ENCODE measurements at places on chromosomes 4 and X. TPM values are rescaled to one million over a fixed set of nuclear protein-coding genes. Genes with fewer than 3 reads are reported as not detected.

GLUD2 gene
- total RNA-seq = 0.26 TPM

MAD2L1 gene
- 93.0 TPM for total RNA-seq

RNF128 gene
- 2.0 TPM for total RNA-seq

ETDB gene
- not detected for total RNA-seq

KLF8 gene
- 9.8 TPM for total RNA-seq

UNC5C gene
- 1.3 TPM for total RNA-seq

MAP9 gene
- 18.9 TPM for total RNA-seq

RPS3A gene
- 2,822 TPM for total RNA-seq

FAM50A gene
- total RNA-seq = 48.7 TPM

ATP5ME gene
- 375 TPM for total RNA-seq

- H3K4me1 ChIP-seq = no peaks in the 10 kb centered on the region
- H3K27ac ChIP-seq = no peak overlapping the region
- no peak overlapping the region for H3K4me3 ChIP-seq
- no peaks in the 10 kb centered on the region for H3K36me3 ChIP-seq
- no peak for DNase-seq
Measured at GRCh38 chr4:96744676-96745075, 904.8 kb downstream of the PDHA2 start.

DNA sequence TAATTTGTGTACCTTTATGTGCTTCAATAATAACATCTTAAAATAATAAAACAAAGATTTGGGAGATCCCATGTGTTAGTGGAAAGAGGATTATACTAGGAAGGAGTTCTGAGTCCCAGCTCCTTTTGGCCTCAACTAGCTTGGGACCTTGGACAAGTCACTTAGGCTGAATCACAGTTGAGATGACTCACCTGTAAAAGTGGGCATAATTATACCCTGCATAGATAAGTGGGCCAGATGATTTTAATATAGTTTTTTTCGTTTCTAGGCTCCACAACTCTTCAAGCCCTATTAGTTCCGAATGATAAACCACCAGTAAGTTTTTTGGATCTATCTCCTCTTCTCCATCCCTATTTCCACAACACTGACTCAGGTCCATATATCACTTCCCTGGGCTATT, 131.8 kb downstream of the ENOX2 start:
- no peak overlapping the region for H3K27ac ChIP-seq
- DNase-seq = no peak
- no peaks in the 10 kb centered on the region for H3K36me3 ChIP-seq
- H3K4me3 ChIP-seq = no peak overlapping the region

DNA sequence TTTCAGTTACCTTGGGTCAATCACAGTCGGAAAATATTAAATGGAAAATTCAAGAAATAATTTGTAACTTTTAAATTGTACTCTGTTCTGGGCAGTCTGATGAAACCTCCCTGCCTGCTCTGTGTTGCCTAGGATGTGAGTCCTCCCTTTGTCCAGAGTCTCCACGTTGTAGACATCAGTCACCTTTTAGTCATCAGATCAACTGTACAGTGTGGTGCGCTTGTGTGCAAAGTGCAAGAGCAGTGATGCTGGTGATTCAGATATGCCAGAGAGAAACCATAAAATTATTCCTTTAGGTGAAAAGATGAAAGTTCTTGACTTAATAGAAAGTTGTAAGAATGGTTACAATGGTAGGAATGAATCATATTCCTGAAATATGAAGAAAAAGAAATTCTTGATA, 1.4 kb downstream of the SPATA4 start:
- H3K4me3 ChIP-seq = no peak overlapping the region
- DNase-seq = no peak
- H3K36me3 ChIP-seq = no peaks in the 10 kb centered on the region
- no peaks in the 10 kb centered on the region for H3K4me1 ChIP-seq
- H3K27me3 ChIP-seq = no peaks in the 10 kb centered on the region

DNA sequence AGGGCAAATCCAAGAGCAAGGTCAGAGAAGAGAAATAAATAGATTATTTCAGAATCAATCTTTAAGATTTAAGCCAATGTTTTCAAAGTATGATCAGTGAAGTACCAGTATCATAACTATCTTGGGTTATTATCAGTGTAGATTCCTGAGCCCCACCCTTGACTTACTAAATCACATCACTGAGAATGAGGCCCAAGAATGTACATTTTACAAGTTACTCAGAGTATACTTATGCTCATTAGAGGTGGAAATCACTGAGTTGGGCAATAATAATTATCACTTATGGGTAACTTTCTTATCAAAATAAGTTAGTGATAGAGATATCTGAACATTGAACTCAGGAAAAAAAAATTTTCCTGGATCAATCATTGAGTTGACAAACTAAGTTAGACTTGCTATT, 121.6 kb upstream of the NOCT start:
- no peak overlapping the region for H3K27ac ChIP-seq
- no peaks in the 10 kb centered on the region for H3K27me3 ChIP-seq
- no peak overlapping the region for H3K4me3 ChIP-seq
- H3K36me3 ChIP-seq = no peaks in the 10 kb centered on the region
- DNase-seq = no peak

DNA sequence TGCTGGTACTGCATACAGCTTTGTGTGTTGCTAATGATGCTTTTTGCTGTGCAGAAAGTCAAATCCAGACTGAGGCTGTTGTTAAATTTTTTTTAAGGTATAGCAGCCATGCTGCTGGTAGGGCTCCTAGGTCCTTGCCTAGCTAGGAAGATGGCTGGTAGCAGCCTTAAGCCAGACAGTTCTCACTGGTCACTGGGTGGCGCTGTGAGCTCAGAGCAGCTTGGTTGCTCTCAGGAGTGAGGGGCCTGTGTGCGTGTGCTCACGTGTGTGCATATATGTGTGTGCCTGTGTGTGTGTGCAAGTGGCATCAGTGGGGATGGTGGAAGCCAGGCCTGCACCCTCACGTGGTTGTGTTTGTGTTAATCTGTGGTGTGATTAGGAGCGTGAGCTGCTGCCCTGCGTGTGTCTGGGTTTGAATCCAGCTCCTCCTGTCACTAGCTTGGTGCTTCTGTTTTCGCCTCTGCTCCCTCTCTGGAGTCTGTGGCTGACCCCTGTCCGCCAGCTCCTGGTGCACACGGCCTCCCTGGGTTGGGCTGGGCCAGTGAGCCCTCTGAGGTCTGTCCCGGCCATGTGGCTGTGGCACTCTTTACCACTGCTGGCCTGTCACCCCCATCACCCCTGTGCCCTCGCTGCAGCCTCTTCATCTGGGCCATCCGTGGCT, 46.1 kb downstream of the SORCS2 start:
- DNase-seq = peak; percentile 10
- no peaks in the 10 kb centered on the region for H3K36me3 ChIP-seq
- H3K27ac ChIP-seq = no peak overlapping the region
- no peaks in the 10 kb centered on the region for H3K4me1 ChIP-seq
- no peaks in the 10 kb centered on the region for H3K27me3 ChIP-seq

DNA sequence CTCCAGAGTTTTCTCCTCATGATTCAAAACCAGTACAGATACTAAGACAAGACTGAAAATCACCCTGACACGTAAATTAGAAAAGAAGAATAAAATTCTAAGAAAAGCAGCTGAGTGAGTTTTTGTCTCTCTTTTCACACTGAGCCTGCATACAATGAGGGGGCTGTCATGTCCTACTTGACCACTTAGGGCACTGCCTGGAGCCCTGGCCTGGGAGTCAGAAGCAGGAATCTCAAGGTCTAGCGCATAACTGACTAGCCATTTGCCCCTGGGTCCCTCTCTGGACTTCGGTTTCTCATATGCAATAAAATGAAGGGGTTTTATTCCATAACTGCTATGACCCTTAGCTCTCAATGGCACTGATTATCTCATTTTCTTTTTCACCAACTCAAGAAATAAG, 36.7 kb upstream of the SLC25A4 start:
- H3K27ac ChIP-seq = no peak overlapping the region
- DNase-seq = no peak
- no peaks in the 10 kb centered on the region for H3K27me3 ChIP-seq
- no peaks in the 10 kb centered on the region for H3K36me3 ChIP-seq
- H3K4me1 ChIP-seq = peaks cover 17% of the 10 kb centered on the region

DNA sequence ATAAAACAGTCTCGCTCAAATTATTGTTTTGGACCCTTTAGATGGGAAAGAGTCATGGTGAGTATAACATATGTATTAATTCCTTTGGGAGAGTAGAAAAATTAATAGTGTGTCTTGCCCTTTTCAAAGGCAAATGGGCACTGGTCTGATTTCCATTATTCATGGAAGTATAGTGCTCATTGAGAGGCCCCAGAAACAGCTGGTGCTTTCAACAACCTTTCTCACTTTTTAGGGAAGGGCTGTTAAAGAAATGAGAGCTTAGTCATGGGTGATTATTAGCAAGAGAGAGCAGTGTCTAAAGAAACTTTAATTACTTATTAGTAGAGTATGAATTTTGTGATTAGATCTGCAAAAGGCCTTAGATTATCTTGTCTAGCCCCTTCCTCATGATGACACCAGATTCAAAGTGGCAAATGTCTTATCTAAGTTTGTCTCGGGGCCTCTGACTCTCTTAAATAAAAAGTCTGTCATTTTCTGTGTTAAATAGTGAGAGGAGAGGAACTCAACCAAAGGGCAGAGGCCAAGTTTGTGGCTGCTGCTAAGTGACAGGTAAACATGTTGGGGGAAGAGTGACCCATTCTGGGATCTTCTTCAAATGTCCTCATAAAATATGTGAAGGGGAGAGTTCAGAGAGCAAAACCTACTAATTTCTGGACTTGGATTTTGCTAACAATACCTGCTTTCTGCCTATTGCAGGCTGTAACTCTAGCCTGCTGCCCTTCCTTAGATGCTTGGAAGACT, 110.6 kb downstream of the REPS2 start:
- no peak for DNase-seq
- H3K4me1 ChIP-seq = no peaks in the 10 kb centered on the region
- no peaks in the 10 kb centered on the region for H3K27me3 ChIP-seq
- H3K27ac ChIP-seq = no peak overlapping the region
- no peaks in the 10 kb centered on the region for H3K36me3 ChIP-seq

DNA sequence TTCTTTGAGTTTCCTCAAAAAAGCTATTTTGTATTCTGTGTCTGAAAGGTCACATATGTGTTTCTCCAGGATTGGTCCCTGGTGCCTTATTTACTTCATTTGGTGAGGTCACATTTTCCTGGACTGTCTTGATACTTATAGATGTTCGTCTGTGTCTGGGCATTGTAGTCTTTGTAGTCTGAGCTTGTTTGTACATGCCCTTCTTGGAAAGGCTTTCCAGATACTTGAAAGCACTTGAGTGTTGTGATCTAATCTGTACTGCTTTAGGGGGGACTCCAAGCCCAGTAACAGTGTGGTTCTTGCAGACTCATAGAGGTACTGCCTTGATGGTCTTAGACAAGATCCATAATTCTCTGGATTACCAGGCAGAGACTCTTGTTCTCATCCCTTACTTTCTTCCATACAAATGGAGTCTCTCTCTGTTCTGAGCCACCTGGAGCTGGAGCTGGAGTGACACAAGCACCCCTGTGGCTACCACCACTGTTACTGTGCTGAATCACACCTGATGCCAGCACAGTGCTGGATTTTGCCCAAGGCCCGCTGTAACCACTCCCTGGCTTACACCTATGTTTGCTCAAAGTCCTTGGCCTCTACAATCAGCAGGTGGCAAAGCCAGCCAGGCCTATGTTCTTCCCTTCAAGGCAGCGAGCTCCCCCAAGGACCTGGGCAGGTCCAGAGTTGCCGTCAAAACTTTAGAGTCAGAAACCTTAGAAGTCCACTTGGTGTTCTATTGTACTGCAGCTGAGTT, 72.3 kb upstream of the EFHC2 start:
- no peak overlapping the region for H3K27ac ChIP-seq
- H3K27me3 ChIP-seq = no peaks in the 10 kb centered on the region
- H3K4me1 ChIP-seq = no peaks in the 10 kb centered on the region
- H3K36me3 ChIP-seq = no peaks in the 10 kb centered on the region

GRCh38 chrX:150643271-150643670, 49.9 kb upstream of the MTMR1 start:
- H3K27me3 ChIP-seq = no peaks in the 10 kb centered on the region
- H3K27ac ChIP-seq = no peak overlapping the region
- H3K36me3 ChIP-seq = no peaks in the 10 kb centered on the region
- H3K4me1 ChIP-seq = no peaks in the 10 kb centered on the region
- no peak overlapping the region for H3K4me3 ChIP-seq

- H3K27ac ChIP-seq = no peak overlapping the region
- H3K4me1 ChIP-seq = no peaks in the 10 kb centered on the region
- no peak for DNase-seq
- no peaks in the 10 kb centered on the region for H3K36me3 ChIP-seq
Measured at GRCh38 chr4:144223149-144223548, 82.6 kb upstream of the GYPA start.

DNA sequence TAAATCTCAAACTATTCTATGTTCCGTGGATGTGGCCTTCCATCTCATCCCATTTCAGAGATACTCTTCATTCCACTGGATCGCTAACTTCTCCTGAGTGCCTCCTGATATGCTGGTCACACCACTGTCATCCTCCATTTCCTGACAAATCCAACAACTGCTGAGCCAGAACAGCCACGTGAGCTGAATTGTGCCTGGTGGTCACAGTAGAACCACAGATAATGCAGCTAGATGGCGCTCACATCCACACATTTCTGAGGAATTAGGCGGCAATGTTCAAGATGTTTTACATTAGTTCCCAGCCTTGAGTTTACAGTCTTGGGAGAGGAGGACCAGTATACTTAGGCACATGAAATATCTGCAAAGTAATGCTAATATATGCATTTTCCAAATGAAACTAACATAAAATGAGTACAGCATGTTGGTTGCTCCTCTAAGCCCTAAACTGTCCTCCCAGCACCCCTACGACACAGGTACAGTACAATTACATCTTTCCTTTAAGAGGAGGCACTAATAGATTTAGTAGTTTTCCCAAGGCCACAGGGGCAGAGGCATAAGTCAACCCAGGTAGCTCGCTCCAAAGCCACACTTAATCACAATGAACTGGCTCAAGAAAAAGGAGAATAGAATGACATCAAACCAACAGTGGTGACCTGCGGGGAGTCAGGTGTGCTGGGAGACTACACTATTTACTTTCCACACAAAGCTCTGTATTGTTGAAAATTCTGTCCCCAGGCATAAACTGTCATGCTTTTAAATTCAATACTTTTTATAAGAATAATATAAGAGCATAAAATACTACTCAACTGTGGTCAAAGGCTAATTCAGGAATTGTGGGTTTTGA, 134.2 kb downstream of the CHIC2 start:
- no peaks in the 10 kb centered on the region for H3K4me1 ChIP-seq
- peak; percentile 49 for DNase-seq
- H3K27ac ChIP-seq = no peak overlapping the region
- H3K27me3 ChIP-seq = no peaks in the 10 kb centered on the region
- no peak overlapping the region for H3K4me3 ChIP-seq

GRCh38 chrX:71256856-71257255, 2.9 kb upstream of the ZMYM3 start:
- H3K4me3 ChIP-seq = no peak overlapping the region
- no peaks in the 10 kb centered on the region for H3K27me3 ChIP-seq
- DNase-seq = no peak

- DNase-seq = no peak
- no peaks in the 10 kb centered on the region for H3K4me1 ChIP-seq
- no peak overlapping the region for H3K27ac ChIP-seq
- no peak overlapping the region for H3K4me3 ChIP-seq
Measured at GRCh38 chr4:38743866-38744265, 38.9 kb downstream of the TLR10 start.

- H3K36me3 ChIP-seq = no peaks in the 10 kb centered on the region
- H3K27me3 ChIP-seq = no peaks in the 10 kb centered on the region
- H3K27ac ChIP-seq = no peak overlapping the region
- H3K4me3 ChIP-seq = no peak overlapping the region
- no peak for DNase-seq
Measured at GRCh38 chr4:184588893-184589292, 60.4 kb downstream of the CASP3 start.

Data from H1 (cell line).